ENCODE measurements at places on chromosomes 7 and 10. TPM values are rescaled to one million over a fixed set of nuclear protein-coding genes. Genes with fewer than 3 reads are reported as not detected.

- no peak for DNase-seq
These were observed 193.8 kb upstream of the WDR11 start for GRCh38 chr10:120657371-120657770.

- no peak for DNase-seq
These were observed 247.3 kb downstream of the PARD3 start for GRCh38 chr10:34567659-34568253.

- no peak for DNase-seq
These were observed at the start of gene GDF2 for GRCh38 chr10:47322300-47323061. Gene GDF2 (plus strand): TSS chr10:47322454. CDS start chr10:47322669, 215 bp downstream.

GRCh38 chr10:28842321-28842720 is 165.0 kb downstream of the BAMBI start:
- no peak for DNase-seq

DENND2A gene
- 50.9 TPM for total RNA-seq

OGDHL gene
- total RNA-seq = 3.2 TPM

DNA sequence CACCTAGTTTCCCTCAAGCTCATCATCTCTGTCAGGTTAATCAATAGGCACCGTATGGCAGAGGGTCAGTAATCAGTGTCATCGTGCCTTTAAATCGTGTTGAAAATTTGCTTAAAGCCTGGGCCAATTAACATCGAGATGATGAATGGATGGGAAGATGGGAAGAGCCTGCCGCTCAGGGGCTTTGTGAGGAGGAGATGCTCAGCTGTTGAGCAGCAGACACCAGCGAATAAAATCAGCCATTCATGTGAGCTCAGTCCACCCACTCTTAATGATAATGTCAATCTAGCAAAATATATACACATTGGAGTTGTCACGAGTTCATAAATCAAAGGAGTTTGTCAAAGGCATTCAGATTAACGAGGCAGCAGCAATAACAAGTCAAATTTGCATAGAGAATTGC is 97.7 kb downstream of the BTRC start:
- no peak for DNase-seq

- DNase-seq = no peak
These were observed 1.8 kb upstream of the WASL start for GRCh38 chr7:123750389-123751230.

- DNase-seq = no peak
These were observed 57.1 kb downstream of the TBXAS1 start for GRCh38 chr7:139886206-139886605.

BLNK gene
- 1.4 TPM for total RNA-seq

GRCh38 chr10:96610817-96611216 is 24.0 kb upstream of the TM9SF3 start:
- DNase-seq = no peak

- DNase-seq = no peak
These were observed 16.7 kb downstream of the ELN start for GRCh38 chr7:74044366-74045350.

GLCCI1 gene
- total RNA-seq = 10.7 TPM

THSD7A gene
- total RNA-seq = 1.8 TPM

DNA sequence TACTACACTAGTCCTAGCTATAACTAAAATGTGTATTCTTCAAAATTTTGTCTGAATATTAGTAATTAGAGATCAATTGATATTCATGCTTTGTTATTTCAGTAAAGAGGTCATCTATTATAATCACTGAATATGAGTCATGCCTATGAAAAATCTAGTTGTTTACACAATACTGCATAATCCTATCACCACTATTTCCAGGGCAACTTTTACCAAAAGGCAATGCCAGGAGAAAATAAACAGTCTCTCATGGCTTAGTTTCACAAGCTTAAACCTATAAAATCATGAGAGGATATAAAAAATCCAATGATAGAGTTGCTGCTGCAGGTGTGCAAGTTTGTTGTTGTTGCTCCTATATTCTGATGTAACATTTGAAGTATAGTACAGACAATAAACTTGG is 149.9 kb upstream of the COL1A2 start:
- no peak for DNase-seq

- DNase-seq = no peak
These were observed 50.6 kb upstream of the GJD4 start for GRCh38 chr10:35554461-35555056.

DNA sequence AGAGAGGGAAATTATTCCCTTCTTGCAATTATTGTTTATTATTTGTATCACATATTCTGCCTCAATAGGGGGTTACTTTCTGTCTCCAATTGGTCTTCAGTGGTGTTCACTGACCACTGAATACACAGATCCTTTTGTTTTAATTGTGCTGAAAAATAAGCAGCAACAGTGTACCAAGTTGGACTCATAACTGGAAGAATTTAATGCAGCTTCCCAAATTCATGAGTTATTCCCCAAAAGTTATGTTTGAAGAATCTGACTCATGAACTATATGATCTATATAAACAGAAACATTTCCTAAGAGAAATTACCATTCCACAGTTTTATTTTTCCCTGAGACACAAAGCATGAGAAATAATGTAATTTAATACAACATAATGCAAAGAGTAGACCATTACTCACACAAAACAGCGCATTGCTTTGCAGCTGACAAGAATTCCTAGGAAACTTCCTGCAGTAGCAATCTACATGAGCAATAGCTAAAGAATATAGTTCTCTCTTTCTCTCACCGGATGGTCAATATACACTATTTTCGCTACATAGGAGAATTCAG is 479.2 kb downstream of the HTR7 start:
- no peak for DNase-seq

HMX3 gene
- not detected for total RNA-seq

DNA sequence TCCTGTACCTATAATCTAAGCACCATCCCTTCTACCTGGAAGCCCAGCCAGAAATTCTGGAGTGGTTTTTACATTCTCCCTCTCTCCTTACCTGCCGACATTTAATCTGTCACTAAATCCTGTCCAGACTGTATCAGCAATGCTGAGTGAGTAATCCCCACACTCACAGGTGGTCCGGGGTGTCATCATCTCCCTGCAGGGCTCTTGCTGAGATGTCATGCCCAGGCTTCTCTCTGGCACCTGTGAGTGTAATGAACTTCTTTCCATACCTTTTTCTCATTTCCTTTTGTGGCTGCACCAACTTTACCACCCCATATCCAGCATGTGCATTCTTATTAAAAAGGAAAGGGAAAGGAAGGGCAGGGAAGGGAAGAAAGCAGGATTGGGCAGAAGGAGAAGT is 355.2 kb downstream of the CCSER2 start:
- DNase-seq = no peak

ABI1 gene
- 42.1 TPM for total RNA-seq

DNA sequence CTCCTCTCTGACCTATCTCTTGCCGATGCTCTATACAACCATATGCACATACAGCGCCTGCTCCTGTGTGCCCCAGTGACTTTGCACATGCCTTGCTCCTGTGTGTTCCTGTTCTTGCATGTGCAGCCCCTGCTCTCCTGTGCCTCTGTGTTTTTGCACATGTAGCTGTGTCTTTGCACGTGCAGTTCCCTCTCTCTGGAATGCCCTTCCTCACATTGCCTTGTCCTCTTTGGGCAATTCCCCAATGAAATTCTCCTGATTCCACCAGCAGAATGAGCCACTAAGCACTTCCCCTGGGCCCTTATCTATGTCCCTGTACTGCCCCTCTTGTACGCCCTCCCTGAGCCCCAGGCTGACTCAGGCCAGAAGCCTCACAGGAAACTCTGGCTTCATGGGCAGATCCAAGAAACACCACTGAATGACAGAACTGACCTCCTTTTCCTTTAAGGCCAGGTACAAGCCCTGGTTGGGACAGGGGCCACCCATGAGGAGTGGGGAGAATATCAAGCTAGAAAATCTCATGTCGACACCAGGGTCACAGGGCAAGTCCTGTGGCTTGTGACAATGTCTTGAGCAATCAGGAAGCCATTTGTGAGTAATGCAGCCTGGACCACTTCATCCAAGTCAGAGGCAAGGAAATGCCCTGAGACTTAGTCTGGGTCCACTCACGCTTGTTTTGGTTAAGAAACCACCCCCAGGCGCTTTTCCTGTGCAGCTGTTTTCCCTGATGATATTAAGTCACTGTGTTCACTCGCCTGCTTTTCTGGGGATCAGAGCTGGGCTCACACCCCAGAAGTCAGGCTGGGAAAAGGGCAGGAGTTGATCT is 1.9 kb upstream of the ARHGAP22 start:
- DNase-seq = no peak

CASTOR2 gene
- total RNA-seq = 23.7 TPM

- DNase-seq = no peak
These were observed 167.1 kb upstream of the FAM3C start for GRCh38 chr7:121563177-121563576.

DNA sequence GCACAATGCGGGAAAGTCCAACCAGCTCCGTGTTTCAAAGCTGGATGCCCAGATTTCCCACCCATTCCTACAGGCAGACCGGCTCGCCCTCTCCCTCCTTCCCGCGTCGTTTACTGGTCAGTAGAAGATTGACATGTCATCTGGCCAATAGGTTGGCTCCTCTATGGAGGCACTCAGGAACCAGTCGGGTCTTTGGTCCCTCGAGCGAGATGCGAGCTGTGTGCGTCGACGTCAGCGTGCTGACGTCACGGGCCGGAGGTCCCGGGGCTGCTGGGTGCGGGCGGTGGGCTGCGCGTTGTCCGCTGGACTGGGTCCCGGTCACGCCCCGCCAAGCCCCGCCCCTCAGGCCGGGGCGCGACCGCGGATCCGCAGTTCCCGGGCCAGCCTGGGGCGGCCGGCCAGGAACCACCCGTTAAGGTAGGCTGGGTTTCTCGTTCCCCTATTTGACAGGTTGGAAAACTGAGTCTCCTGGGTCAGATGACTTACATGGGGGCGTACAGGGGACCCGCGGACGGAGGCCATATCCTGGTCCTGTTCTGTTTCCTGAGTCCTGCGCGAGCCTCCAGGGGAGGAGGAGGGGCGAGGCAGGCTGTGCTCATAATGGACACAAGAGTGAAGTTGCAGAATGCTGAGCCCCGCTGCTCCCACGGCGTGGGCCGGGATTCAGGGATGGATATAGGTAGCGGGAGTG is at the start of gene STARD3NL:
Gene STARD3NL, plus strand, starts transcription at position 242 of the 691 bp plus-strand sequence. CDS start 29,260 bp downstream, outside the sequence.
- peak; percentile 97 for DNase-seq

GRCh38 chr10:90947030-90947960 is 26.4 kb upstream of the ANKRD1 start:
- no peak for DNase-seq

DNA sequence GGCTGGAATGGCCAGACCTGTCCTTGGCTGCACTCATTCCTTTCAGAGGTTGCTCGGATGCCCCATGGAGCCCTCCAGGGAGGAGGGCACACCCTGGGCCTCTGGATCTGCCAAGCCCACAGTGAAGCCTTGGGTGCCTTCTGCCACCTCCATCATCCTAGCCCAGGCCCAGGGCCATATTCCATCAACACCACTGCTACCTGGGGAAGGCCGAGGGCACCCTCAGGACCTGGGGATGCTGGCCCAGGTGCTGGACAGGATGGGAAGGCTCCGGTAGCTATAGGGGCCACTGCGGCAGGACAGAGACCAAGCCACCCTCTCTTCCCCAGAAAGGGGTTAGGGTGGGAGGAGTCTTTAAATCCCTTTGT is 810 bp downstream of the OPN4 start:
- peak; percentile 5 for DNase-seq

DNA sequence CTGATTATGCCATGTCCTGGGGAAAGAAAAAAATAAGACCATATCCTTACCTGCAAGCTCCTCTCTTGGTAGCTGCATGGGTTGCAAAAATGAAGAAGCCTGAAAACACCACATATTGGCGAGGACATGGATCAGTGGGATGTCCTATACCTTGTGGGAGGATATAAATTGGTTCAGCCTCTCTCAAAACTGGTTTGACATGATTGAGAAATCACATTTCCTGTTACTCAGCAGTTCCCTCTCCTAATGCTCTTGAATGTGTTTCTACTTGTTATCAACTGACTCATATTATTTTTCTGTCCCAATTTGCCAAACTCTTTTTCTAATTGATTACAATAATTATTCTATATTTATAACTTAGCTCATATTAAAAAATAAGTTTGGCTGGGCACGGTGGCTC is 380.2 kb downstream of the EXOC4 start:
- no peak for DNase-seq

GRCh38 chr10:19908991-19909696 is 92.9 kb downstream of the PLXDC2 start:
- no peak for DNase-seq

- no peak for DNase-seq
These were observed 115.4 kb downstream of the RPS24 start for GRCh38 chr10:78148961-78149612.

DNA sequence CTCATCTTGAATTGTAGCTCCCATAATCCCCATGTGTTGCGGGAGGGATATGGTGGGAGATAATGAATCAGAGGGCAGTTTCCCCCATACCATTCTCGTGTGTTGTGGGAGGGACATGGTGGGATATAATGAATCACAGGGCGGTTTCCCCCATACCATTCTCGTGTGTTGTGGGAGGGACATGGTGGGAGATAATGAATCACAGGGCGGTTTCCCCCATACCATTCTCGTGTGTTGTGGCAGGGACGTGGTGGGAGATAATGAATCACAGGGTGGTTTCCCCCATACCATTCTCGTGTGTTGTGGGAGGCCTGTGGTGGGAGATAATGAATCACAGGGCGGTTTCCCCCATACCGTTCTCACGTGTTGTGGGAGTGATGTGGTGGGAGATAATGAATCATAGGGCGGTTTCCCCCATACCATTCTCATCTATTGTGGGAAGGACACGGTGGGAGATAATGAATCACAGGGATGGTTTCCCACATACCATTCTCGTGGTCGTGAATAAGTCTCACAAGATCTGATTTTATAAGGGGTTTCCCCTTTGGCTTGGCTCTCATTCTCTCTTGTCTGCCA is 271.0 kb downstream of the MAD1L1 start:
- DNase-seq = no peak

DNA sequence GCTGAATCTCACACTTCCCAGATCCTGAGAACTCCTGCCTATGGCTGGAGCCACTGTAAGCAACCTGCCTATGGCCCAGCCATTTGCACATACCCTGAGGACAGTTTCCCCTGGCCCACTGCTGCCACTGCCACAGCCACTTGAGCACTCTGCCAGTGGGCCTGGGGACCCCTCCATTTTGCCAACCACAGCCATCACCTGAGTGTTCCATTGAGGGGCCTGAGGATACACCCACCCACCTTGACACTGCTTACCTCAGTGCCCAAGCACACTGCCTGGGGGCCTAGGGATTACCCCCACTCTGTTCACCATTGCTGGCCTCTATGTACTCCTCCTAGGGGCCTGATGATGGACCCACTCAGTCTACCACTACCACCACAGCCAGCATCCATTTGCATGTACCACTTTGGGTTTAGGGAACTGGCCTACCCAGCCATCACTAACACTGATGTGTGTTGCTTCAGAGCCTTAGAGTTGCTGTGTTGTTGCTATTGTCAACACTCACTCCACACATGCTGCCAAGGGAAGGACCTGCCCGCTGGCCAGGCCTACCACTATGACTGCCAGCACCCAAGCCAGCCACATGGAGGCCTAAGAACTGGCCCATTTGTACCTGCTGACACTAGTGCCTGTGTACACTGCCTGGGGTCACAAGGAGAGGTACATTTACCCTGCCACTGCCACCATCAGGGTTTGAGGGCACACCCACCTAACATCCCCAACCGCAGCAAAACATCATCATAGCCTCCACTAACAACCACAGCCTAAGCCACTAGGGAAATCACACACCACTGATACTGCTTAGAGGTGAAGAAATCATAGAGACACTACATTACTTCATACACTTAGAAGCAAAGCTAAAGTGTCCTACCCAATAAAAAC is 45.9 kb upstream of the ANTXRL start:
- DNase-seq = no peak

- no peak for DNase-seq
These were observed 101.1 kb downstream of the PLXNA4 start for GRCh38 chr7:132475037-132475668.

All from ovary (tissue), 10 donors.